ENCODE measurements at places on chromosomes 13 and 19.

- no peak for DNase-seq
Measured at GRCh38 chr13:28299916-28300315, 161.6 kb downstream of the PAN3 start.

DNA sequence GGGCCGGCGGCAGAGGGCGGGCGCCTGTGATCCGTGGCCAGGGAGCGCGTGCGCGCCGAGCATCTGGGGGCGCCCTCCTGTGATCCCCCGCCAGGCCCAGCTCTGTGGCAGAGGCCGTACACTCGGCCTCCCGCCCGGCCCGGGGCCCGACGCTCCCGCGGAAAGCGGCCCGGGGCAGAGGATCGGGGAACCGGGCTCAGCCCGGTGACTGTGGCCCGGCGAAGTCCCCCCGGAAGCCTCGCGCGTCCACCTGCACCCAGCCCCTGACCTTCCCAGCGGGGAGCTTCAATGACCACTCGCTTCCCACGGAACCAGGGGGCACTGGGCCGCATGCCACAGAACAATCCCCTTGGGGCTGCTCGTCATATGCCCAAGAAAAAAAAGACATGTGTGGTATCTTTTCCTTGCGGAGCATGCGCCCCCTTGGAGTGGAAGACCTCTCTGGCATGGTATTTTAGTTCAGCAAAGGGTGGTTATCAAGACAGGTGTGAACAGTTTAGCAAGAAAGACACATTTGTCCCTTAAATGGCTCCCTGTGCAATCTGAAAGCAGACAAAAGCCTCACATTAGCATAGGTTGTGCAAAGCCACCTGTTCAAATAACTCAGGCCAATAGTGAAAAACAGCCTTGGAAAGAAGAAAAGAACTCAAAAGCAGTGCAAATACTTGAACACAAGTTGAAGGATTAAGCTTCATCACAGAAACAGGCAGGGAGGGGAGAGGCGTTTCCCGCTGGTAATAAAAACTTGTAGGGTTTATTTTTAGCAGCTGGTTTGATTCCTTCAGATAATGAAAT is 290.9 kb upstream of the SOX21 start:
- no peak for DNase-seq

DNA sequence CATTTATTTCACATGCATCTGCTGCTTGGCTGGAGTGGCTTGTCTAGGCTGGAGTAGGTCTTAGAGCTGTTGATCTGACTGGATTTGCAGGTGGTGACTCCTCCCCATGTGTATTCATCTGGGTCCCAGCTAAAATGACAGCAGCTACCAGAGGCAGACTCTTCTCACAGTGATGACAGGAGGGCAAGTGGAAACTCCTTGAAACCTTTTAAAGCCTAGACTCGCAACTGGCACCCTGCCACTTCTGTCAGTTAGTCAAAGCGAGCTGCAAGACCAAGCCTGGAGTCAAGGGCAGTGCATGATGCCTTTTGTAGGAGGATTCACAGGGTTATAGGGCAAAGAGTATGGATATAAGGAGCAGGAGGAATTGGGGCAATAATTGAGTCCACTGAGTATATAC is 65.2 kb downstream of the TEX26 start:
- DNase-seq: no peak

DNA sequence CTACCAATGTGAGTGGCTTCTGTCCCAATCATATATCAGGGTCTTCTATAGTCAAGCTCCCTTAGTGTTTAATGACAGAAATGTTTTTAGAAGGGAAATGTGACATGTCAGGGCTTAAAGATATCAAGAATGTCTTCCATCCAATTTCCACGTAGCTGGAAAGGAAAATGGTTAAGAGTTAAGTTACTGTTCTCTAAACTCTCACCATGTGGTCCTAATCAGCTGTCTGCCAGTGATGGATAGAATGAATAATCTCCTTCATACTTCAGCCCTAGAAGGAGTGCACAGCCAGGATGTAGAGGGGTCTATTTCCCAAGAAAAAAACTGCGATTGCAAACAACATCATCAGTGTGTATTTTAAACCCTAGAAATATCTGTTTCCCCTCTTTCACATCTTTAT is 36.3 kb downstream of the FLT1 start:
- DNase-seq: no peak

GRCh38 chr13:39941236-39941635 is 285.8 kb downstream of the COG6 start:
- no peak for DNase-seq

DNA sequence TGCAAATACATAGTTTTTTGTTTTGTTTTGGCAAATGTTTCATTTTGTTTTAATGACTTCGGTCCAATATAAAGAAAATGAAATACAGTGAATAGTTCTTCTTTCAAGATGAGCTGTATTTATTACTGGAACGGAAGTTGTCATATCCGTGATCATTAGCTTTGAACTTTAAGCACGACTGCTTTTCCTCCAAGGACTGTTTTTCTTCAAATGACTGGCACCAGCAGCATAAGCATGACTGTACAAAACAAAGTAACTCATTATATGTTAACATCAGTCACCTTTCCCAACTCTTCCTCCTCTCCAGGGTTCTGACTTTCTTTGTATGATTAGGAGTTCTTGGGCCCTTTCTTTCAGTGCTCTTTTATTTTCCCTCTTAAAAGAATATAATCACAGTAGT is 20.5 kb downstream of the EDNRB start:
- DNase-seq: no peak

DNA sequence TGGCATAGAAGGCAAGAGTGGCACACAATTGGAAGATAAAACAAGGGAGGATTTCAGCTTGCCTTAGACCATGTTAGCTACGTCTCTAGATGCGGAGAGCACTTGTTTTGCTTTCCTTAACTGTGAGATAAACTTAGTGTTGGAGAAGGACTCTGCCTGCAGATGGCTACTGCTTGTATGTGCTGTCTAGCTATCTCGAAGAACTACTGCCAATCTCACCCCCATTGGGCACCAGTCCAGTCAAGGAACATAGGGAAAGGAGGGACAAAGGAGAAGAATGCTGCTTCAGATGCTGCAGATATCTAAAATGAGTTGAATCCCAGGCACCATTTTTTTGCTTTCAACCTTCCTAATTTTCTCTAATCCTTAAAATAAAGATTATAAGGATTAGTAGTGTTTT is 726.0 kb upstream of the ARGLU1 start:
- no peak for DNase-seq

DNA sequence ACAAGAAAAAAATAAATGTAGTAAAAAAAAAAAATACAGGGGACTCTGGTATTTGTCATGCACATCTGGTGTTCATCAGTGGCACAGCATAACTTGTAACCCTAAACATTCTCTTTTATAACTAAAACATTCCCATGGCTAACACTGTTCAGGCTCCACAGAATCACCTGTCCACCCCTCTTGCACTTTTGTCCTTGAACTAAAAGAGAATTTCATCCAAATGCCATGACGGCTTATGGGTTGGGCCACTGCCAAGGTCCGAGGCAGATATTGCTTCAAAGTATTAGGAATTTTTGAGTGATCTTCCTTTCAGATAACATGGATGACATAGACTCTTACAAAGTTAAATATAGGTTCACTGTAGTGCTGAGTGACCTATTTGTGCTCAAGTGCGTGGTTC is 25.7 kb upstream of the SERP2 start:
- no peak for DNase-seq

GRCh38 chr19:41616792-41617621 is 9.9 kb downstream of the CEACAM4 start:
- DNase-seq: no peak

DNA sequence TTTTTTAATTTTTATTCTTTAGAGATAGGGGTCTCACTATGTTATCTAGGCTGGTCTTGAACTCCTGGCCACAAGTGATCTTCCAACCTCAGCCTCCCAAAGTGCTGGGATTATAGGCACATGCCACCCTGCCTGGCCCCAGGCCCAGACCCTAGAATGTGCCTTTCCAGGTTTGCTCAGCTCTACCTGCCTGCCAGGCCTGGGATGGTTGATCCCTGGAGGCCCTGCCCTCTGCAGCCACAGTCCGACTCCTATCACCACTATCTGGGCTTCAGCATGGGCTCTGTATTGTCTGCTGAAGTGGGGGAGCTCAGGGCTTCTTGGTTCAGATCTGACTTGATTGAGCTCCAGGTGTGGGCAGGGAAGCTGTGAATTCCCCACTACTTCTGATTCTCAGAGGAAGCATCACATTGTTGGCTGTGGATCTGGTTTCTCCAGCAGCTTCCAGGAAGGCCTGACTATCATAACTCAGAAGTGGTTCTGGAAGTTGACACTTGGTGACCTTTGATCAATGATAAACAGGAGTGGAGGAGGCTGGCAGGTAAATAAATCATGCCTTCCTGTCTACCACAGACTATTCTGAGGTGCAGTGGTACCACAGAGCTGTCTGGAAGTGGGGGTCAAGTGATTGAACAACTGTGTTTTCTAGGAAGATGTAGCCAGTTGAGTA is 71.9 kb downstream of the OLFM4 start:
- DNase-seq: no peak

GRCh38 chr19:4430760-4431159 is 26.8 kb downstream of the UBXN6 start:
- peak; percentile 26 for DNase-seq

DNA sequence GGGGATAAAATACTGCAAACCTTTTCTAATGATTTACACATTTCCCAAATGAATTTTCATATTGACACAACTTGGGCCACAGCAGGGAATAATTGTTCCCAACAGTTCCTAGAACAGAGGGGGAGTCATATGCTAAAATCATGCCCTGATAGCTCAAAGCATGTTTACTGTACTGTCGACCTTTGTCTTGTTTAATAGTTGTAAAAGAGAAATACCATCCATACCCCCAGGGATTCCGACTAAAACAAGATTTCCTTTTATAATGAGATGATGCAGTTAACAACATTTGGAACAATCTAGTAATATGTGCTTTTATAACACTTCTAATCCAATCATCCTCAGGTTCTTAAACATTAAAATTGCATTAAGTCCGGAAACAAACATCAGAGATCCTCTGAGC is 759.7 kb downstream of the OLFM4 start:
- DNase-seq: no peak

Measured in C1 segment of cervical spinal cord (tissue), 14 donors.